8988T (cell line): ENCODE measurements at places on chromosomes 1 and 21.
A peak's percentile ranks its signal among the peaks of the same experiment; 100 is the strongest.

- no peak for DNase-seq
Measured at GRCh38 chr1:101323535-101323934, 86.7 kb downstream of the S1PR1 start.

- DNase-seq, result no peak
Measured at GRCh38 chr21:46409641-46410406, 48.9 kb upstream of the DIP2A start.

DNA sequence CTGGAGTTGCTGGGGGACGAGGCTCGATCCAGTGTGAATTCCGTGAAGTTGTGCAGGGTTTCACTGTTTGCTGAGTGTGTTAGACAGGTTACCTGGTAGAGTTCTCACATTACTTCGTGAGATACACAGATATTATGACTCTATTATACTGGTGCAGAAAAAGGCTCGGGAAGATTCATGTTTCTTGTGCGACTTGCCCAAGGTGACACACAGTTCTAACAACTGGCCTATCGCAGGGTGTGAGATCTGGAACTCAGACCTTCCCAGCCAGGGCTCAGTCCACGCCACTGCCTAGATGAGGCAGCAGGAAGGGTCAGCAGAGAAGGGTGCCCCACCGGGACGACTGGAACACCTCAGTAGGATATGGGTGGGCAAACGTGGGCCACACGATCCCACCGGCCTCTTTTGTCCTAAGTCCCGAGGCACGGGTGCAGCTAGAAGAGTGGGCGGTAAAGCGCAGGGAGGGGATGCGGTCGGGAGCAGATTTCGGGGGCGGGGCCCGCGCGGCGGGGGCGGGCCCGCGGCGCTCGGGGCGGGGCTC lies 296 bp upstream of the RNPEP start:
- peak; percentile 75 for DNase-seq

DNA sequence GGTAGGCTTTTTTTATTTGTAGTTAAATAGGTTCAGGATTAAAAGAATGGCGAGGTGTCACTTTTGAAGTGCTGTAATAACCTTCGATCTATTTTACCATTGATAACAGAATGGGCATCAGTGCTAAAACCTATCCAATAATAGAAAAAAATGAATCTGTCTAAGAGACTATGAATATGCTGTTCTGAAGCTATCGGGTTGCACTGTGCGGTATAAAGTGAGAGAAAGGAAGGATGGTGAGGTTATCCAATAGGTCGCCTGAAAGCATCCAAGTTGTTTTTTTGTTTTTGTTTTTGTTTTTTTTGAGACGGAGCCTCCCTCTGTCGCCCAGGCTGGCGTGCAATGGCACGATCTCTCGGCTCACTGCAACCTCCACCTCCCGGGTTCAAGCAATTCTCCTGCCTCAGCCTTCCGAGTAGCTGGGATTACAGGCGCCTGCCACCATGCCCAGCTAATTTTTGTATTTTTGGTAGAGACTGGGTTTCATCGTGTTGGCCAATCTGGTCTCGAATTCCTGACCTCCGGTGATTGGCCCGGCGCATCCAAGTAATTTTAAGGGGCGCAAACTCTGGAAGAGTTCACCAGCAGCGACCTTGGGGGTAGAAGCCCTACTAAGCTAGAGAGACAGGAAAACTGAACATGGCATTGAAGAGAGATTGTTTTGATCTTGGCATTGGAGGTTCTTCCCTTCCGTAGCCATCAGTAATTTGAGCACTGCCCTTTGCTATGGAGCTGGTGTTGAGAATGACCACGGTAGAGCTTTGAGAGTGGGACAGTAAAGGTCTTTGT lies 8.7 kb upstream of the MDM4 start:
- DNase-seq, result no peak

- no peak for DNase-seq
Measured at GRCh38 chr1:50135716-50136115, 27.0 kb downstream of the ELAVL4 start.

DNA sequence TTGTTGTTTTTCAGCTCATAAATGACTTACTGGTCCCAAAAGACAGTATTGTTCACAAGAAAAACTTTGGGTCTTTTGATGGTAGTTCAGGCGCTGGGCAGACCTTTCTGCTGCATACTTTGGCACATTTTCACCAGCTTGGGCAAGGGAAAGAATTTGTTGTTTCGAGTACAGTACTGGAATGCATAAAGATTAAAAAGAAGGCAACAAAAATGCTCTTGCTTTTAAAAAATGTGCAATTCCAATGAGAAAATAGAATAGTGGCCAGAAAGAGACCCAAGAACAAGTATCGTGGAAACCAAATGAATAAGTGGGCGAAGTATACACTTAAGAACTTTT lies 56.0 kb downstream of the CLIC6 start:
- DNase-seq, result no peak

- no peak for DNase-seq
Measured at GRCh38 chr1:212554401-212554800, 54.2 kb upstream of the ATF3 start.
